Fibroblast of pulmonary artery (primary cell): ENCODE measurements at places on chromosomes 11 and 22.
A peak's percentile ranks its signal among the peaks of the same experiment; 100 is the strongest.

- DNase-seq, result no peak
Observed at GRCh38 chr22:36658900-36659299, 44.7 kb downstream of the CACNG2 start.

DNA sequence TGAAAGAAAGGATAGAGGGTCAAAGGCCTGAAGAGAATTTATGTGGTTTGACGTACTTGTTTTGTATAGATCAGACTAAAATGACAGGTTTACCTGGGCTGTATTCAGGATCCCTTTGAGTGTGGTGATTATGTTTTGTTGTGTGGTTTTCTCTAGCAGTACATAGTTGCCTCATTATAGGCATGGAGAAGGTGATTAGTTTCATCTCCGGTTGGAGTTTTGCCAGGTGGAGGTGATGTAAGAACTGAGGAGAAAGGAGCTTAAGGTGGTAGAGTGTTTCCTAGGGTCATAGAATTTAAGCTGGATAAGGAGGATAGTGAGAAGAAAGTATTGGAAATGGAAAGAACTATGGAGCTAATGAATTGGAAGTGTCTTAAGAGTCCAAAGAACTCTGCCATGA lies 229.0 kb downstream of the TMEM135 start:
- DNase-seq, result peak; percentile 29

DNA sequence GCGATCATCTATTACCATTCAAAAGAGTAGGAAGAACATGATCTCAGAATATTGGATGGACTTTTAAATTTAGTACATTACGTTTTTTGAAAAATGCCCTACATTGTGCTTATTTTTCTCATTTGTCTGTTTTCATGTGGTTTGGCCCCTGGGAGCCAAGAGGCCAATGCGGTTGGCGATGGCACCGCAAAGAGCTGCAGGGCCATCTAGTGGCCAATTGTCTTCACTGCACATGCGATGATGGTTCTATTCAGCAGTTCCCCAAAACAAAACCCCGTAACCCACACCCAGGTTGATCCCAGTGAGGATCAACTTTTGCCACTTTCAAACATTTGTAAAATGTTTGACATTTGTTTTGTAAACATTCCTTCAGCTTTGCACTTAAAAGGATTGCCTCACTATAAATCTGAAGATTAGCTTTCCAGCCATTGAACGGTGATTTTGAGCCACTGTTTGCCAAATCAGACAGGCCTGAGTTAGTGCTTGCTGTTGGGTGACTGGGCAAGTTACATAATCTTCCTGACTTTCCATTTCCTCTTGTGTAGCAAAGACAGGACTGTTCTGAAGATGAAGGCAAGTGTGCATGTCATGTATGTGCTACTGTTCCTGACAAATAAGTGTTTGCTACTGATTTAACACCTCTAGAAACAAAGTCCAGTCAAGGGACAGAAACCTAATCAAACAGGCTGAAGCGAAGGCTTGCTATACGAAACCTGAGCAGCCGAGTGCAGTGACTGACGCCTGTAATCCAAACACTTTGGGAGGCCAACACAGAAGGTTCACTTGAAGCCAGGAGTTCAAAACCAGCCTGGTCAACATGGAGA lies 29.2 kb upstream of the XBP1 start:
- peak; percentile 84 for DNase-seq

DNA sequence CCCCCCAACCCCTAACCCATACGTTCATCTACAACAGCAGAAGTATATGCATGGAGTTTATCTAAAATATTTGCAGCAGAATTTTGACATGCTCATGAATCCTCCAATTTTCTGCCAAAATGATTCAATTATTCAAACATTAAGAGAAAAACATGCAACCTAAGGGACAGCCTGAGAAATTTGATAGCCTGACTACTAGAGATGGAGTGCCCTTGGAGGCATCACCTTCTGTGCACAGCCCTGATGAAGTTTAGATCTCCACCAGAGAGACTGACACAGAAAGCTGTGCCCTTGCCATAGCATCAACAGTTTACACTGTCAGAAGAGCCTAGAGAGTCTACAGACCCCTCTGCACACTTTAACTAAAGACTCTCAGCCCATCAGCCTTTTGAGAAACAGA lies 217.7 kb downstream of the LUZP2 start:
- no peak for DNase-seq

DNA sequence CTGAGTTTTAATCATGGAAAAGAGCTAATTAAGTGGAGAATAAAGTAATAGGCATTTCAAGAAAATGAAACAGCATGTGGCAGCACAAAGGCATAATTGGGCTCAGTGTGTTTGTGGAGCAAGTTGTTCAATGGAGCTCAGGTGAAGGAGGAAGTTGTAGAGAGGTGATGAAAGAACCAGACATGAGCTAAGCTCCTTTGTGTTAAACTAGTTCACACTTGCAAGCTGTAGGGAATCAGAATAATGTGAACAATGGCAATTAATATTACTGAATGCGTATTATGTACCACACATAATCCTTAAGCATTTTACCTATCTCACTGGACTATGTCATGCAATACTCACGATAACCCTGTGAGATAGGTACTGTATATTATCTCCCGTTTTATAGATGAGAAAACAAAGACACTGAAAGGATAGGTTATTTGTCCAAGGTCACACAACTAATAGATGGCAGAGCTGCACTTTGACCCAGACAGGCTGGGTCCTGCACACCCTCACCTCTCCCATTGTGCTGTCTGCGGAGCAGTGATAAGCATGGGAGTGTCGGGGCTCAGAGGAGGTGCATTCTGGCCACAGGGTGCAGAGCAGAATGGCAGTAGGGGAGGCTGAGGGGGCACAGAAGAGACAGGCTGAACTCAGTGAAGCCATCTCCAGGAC lies 8.9 kb downstream of the OLFML1 start:
- DNase-seq, result no peak

DNA sequence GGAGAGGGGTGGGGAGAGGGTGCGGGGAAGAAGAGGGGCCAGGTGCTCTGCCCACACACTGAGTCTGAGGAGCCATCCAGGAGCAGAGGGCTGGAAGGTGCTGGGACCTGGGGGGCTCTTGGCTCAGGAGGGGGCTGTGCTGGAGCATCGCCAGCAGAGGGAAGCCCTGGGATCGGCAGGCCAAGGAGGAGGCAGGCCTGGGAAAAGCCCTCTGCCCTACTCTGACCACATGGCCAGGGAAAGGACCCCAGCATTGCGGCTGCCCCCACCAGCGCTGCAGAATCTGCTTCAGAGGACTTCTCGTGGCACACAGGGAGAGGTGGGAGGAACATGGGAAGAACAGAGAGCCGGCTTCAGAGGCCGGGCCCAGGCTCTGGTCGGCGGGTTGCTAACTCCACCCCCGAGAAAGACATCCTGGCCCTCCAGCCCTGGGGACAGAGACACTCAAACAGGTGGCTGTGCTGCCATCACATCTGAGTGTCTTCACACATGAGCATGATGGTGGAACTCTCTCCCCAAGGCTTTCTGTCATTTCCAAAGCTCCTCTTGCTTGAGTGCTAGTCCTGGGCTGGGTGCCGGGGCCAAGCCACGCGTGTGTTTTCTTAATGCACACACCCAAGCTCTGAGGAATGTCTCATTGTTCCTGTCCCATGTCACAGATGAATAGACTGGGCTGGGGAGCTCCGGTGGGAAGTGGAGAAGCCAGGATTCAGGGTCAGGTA lies 1378.0 kb downstream of the BRD1 start:
- no peak for DNase-seq

DNA sequence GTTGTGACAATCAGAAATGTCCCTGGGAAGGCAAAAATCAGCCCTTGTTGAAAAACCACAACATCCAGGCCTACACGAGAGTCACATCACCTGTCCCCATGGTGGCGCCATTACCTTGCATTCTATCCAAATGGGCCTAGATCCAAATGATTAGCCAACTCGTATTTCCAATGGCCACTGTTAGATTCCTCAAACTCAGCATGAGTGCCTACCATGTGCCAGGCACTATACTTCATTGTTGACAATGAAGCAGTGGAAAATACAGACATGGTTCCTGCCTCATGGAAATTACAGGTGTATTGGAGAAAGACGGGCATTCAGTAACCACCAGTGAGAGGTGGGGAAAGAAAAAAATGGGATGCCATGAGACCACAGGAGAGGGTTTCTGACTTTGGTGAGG lies 29.8 kb upstream of the CREB3L1 start:
- DNase-seq, result peak; percentile 68

DNA sequence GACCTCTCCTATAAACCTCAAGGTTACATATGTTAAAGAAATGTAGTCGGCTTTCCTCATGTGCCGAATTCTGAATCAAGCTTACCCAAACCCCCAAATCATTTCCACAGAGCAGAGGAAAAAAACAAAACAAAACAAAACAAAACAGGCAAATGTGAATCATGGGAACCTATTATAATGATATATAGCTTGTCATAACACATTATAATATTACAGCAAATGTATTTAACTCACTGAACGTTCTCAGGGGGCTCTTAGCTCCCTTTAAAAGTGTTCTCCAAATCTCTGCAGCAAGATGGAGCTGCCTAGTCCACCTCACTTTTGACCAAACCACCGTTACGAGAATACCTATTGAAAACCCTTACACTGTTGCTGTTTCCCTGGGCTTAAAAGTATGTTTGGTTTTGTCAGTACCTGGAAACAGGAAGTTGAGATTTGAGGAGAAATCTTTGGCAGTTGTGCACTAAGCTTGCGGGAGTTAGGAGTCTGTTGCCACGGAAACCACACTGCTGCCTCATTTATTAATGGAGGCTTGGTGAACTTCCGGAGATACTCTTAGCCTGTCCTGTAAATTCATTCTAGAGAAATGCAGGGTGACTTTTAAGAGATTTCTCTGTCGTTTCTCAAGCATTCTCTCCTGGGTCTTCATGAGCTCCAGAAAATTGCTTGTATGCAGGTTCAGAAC lies 167.0 kb upstream of the RASSF10 start:
- peak; percentile 79 for DNase-seq

GRCh38 chr11:120031612-120032600 lies 106.0 kb downstream of the TRIM29 start:
- no peak for DNase-seq

- no peak for DNase-seq
Observed at GRCh38 chr22:43302531-43303041, 40.6 kb downstream of the SCUBE1 start.

GRCh38 chr11:117977029-117977428 lies 9.2 kb upstream of the IL10RA start:
- DNase-seq, result no peak

DNA sequence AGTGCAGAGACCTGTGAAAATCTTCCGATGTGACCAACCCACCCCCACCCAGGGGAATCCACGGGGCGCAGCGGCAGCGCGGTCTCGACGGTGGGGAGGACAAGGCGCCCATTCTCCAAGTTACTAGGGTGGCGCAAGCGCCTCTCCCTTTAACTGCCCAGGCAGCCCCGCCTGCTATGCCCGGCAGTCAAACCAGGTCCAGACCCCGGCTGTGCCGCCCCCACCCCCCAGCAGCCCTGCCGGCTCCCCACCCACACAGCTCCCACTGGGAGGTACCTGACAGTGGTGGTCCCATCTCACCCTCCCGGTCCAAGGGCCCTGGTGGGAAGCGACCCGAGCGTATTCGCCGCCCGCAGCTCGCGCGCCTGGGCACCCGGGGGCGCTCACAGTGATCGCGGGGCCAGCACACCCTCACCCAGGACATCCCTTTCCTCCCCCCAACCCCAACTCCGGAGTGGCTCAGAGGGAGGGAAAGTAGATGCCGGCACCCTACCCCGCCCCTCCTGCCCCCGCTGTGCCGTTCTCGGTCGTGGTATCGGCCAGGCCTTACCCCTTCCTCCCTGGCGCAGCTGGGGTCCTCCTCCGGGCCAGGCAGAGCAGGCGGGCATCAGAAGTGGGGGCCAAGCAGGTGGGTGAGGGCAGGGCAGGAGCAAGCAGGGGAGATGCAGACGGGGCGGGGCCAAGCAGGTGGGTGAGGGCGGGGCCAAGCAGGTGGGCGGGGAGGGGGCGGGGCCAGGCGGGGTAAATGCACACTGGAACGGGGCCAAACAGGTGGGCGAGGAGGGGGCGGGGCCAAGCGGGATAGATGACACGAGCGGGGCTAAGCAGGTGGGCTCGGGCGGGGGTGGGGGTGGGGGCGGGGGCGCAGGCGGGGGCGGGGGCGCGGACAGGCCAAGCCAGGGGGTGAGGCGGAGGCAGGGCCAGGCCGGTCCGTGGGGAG lies at the start of gene TRPM5:
TSS of gene TRPM5 (minus strand) at position 634 of the 940 bp plus-strand sequence. CDS start 21,478 bp downstream, outside the sequence.
- DNase-seq, result no peak
